ENCODE measurements at places on chromosomes 4 and X. TPM values are rescaled to one million over a fixed set of nuclear protein-coding genes. Genes with fewer than 3 reads are reported as not detected.

The DAPP1 gene
- 15.1 TPM for total RNA-seq

- no peak for DNase-seq
Observed at GRCh38 chr4:169272265-169272886, 1.6 kb upstream of the SH3RF1 start.

The ANOS1 gene
- total RNA-seq = 46.2 TPM

DNA sequence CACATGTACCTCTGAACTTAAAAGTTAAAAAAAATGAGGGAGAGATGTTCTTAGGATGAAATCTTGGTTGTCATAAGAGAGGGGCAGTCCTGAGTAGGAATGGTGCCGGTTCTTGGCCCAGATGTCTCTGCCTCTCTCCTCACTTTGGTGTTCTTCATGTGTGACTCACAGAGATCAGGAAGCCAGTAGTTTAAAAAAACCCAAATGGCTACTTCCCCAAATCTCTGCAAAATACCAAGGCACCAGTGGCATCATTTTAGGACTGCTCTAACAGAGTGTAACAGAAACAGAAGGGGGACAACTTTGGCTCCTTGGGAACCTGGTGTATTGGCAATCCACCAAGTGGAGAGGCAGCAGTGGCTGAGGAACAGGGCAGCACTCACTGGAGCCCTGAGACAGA lies 116.8 kb downstream of the SCD5 start:
- no peak for DNase-seq

GRCh38 chr4:62394766-62395165 lies 1194.6 kb downstream of the ADGRL3 start:
- no peak for DNase-seq
